ENCODE measurements at places on chromosomes 4 and X. TPM values are rescaled to one million over a fixed set of nuclear protein-coding genes. Genes with fewer than 3 reads are reported as not detected.

DNA sequence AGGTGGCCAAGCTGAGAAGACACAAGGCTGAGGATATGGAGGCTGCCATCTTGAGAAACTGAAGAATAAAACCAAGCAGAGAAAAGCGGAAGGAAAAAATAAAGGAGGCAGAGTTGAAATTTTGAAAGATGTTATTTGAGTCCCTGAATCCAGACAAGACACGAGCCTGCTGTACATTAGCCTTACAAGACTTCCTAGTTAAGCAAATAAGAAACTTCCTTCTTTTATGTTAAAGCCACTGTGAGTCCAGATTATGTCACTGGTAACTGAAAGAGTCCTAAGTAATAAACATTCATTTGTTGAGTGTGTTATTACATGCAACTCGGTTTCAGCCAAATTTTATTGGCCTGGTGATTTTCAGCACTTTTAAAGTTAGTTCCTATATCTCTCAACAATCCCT, 30.4 kb downstream of the DRD5 start:
- no peak for DNase-seq

EDNRA gene
- 2.0 TPM for total RNA-seq

- no peak for DNase-seq
These were observed 66.3 kb downstream of the RBM47 start for GRCh38 chr4:40563401-40563800.

ATP1B4 gene
- total RNA-seq = not detected

- DNase-seq = no peak
These were observed 727.8 kb downstream of the GRID2 start for GRCh38 chr4:93031431-93032098.

GRCh38 chrX:107429090-107429489, 20.4 kb upstream of the FRMPD3 start:
- DNase-seq = peak; percentile 48
